ENCODE measurements at places on chromosomes 7 and 10.

GRCh38 chr7:43072530-43072929, 39.9 kb upstream of the HECW1 start:
- no peak for DNase-seq

DNA sequence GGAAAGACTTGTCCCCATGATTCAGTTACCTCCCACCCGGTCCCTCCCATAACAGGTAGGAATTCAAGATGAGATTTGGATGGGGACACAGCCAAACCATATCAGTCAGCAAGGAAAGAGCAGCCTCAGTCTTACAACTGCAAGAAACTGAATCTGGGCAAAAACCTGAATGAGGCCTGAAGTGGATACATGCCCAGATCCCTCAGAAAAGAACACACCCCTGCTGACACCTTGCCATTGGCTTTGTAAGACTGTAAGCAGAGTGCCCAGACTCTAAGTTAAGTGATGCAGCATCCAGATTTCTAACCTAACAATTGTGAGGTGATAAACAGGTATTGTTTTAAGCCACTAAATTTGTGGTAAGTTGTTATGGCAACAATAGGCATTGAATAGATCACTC, 670.8 kb downstream of the SORCS1 start:
- no peak for DNase-seq

DNA sequence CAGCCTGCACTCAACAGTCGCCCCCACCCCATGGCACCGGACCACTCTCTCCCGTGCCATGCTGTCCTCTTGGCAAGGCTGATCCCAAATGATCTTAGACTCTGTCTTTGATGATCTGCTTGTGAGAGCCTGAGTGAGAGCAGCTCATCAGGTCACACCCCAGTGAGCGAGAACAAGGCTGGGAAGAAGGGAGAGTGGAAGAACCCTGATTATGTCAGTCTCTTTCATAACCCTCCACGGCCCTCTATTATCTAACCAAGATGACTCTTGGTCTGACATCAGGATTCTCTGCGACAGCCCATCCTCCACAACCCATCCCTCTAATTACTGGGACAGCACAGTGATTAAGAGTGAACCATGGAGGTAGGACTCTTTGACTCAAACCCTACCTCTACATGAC, 53.1 kb upstream of the C7orf33 start:
- DNase-seq = no peak

DNA sequence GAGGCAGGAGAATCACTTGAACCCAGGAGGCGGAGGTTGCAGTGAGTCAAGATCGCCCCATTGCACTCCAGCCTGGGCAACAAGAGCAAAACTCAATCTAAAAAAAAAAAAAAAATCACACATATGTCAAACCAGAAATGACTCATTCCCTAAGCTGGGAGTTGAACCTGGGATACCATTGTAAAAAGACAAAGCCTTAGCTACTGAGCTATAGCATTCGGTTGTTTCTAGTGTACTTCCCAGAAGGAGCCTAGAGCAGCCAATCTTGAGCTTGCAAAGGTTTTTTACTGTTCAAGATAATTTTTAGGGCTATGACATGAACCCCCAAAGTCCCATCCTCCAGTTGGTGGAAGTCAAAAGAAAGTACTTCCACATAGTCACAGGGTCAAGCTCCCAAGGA, 87.9 kb downstream of the ZNF467 start:
- DNase-seq = no peak

DNA sequence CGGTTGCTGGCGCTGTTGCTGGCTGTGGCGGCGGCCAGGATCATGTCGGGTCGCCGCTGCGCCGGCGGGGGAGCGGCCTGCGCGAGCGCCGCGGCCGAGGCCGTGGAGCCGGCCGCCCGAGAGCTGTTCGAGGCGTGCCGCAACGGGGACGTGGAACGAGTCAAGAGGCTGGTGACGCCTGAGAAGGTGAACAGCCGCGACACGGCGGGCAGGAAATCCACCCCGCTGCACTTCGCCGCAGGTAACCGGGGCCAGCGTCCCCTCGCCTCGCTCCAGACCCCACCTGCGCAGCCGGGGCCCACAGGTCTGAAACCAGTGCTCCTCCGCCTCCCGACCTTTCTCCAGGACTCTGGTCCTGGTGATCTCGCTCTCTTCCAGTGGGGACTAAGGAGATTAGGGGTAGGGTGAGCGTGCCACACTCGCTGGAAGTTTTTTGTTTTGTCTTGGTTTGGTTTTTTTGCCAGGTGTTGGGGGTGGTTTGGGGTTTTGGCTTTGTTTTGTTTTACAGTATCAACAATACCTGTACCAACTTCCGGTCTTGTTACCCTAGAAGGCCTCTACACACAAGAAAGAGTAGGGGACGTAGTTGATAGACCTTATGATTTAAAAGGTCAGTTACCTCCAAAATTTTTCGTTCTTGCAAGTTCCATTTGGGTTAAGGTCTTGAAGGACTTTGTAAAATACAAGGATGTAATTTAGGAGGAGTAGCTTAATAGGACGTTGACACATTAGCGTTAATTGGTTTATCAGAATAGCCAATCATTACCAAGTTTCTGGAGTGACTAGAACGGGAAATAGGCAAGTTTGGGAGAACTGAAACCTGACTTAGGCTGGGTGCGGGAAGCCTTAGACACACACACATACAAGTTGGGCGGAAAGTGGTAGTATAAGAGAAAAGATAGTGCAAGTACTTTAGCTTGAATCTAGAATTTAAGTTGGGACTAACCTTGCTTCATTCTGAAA, 704 bp downstream of the TNKS2 start:
- peak; percentile 14 for DNase-seq

GRCh38 chr7:118436663-118437062, 212.2 kb downstream of the ANKRD7 start:
- DNase-seq = no peak

- no peak for DNase-seq
Measured at GRCh38 chr10:132480356-132480755, 57.2 kb upstream of the INPP5A start.

- DNase-seq = no peak
Measured at GRCh38 chr7:101614939-101615302, 14.2 kb downstream of the MYL10 start.

- no peak for DNase-seq
Measured at GRCh38 chr7:97401398-97401797, 283.9 kb downstream of the SDHAF3 start.

DNA sequence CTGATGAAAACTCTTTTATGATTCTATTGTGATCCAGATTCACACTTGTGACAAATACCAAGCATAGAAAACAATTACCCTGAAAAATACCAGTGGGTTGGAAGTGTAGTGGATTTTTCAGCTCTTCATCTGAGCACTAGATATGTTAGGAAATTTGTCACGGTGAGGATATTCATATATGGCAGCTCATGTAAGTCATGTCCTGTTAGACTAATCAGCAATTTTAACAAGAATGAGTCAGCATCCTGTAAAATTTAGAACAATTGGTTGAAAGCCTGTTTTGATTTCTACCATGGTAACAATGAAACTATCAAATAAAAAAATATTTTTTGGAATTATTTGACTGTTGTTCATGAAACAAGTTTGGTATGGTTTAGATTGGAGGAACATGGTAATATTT, 334.3 kb downstream of the CACNA2D1 start:
- no peak for DNase-seq

DNA sequence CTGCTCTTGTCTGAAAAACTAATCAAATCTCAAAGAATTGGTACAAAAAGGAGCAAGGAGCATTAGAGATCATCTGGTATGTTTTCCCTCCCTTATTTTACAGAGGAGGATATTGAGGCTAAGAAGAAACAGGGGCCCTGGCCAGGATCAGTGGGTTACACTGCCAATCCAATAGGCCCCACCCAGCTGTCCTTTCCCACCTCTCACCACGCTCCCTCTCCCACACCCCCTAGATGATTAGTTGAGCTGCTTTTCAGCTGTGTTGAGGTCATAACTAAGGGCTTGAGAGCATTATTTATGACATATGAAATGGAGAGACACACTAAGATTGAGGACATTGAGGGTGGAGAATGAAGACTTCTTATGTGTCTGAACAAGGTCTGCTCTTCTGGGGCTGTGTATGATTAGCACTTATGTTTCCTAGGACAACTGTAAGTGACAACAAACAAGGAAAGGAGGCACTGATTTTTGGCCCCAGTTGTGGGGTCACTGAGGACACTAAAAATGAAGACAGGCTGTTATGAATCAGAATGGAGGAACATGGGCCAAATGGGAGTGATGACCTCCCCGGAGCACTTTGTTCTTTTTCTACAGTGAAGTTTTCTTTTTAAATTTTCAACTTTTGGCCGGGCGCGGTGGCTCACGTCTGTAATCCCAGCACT, 26.5 kb downstream of the VWA2 start:
- no peak for DNase-seq

GRCh38 chr10:1968257-1969033, 231.1 kb upstream of the ADARB2 start:
- DNase-seq = no peak

- DNase-seq = peak; percentile 39
Measured at GRCh38 chr10:73159038-73159648, 8.7 kb downstream of the ECD start.

DNA sequence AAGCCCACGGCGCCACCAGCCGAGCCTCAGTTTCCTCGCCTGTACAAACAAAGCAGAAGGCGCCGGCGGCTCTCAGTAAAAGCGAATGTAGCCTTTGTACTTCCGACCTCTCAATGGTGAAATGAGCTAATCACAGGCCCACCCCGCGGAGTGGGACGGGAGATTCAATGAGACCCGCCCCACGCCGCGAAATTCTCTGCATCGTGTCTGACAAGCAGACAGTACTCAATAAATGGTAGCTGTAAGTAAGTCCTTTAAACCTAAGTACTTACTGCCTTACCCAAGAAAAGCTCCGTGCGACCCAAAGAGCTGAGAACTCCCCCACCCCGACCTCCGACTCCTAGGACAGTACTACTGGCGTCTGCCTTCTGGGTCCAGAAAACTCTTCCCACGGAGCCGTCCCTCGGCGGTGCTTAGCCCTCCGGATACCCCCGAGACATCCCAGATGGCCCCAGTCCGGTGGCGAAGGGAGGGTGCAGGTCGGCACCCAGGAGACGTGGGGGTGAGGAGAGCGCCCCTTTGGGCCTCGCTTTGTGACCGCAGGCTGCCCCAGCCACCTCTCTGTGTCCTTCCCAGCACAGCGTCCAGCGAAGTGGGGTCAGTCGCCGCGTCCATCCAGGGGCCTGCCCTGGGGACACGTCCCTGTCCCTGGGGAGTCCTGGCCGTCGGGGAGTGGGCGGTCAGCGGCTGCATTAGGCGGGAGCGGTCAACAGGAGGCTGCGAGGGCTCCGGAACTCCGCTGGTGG, 972 bp upstream of the CXCL12 start:
- DNase-seq = no peak

DNA sequence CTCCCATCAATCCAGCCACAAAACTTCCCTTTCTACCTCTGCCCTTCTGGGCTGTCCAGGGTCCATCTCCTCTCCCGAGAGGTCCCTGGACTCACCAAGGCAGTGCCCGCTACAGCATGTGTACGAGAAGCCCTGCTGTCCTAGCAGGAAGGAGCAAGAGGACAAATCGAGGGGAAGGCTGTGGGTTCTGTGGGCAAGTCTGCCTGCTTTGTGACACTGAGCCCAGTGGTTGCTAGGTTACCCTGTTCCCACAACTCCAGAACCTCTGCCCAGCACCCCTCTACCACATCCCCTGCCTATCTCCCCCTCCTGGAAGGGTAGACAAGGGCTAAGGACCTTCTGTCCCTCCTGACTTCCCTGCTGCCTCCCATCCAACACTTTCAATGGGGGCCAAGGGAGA, at the start of gene TBATA:
TBATA (minus strand) TSS at position 188 of the 400 bp plus-strand sequence. CDS start 1,998 bp downstream, outside the sequence.
- no peak for DNase-seq

GRCh38 chr10:122733443-122733842, 33.8 kb upstream of the C10orf120 start:
- no peak for DNase-seq

DNA sequence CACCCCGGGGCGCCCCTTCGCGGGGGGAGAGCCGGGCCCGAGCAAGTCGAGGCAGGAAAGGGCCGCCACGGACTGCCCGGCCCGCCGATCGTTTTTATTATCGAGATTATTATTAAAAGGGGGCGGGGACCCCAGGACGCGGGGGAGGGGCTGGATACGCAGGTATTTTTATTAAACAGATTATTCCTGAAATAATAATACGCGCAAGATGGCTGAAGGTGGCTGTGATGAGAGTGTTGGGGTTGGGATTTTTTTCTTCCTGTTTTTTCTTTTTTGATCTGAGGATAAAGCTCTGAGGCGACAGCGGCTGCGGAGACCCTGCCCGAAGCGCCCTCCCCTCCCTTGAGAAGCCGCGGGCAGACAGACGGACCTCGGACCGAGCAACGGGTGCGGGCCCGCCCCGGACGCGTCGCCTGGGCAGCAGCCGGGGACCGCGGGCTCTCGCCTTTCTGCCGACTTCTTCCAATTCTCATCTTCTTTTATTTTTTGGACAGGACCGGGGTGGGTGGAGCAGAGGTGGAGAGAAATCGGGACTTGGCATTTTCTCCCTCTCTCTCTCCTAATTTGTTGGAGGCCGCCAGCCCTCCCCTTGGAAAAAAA, 1.4 kb upstream of the TRIM8 start:
- DNase-seq = peak; percentile 24

DNA sequence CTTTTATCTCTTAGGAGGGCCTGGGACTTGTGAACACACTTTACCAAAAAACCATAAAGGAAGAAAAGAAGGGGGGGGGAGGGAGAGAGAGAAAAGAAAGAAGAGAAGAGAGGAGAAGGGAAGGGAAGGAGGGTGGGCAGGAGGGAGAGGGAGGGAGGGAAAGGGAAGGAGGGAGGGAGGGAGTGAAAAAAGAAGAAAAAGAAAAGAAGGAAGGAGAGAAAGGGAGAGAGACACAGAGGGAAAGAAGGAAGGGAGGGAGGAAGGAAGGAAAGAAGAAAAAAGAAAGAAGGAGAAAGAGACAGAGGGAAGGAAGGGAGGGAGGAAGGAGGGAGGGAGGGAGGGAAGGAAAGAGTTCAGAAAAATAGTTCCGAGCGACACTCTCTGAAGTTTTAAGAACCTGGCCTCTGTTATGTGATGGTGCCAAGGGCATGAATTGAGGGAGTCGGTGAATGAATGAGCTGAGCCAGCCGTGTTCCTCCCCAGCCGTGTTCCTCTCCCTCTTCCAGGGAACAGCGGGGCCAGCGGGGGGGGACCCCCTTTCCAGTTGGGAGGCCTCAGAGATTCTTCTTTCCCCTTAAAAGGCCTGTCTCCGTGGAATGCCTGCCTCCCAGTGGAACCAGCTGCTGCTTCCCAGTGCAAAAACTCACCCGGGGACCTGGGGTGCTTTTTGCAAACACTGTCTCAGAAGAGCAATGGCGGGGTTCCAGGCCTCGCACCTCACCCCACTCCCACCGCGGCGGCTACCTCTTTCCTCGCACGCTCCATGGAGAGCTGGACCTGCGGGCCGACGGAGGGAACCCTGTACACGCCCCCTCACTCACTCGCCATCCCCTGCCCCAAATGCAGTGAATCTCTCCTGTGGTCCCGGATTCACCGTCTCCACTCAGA, 84.1 kb downstream of the FOXL3 start:
- DNase-seq = no peak

GRCh38 chr7:152436111-152436930, 518 bp upstream of the KMT2C start:
- peak; percentile 83 for DNase-seq

- no peak for DNase-seq
Measured at GRCh38 chr7:50728184-50728583, 54.5 kb downstream of the GRB10 start.

- no peak for DNase-seq
Measured at GRCh38 chr10:114716811-114717404, 58.8 kb upstream of the ABLIM1 start.

- no peak for DNase-seq
Measured at GRCh38 chr10:86291616-86292340, 74.8 kb downstream of the GRID1 start.

Measured in stimulated activated CD8-positive, alpha-beta memory T cell treated with anti-CD3 and anti-CD28 coated beads, Interleukin-2, amount 100 ng/mL, for 1 hour (primary cell).